ENCODE measurements at places on chromosomes 1 and 21. TPM values are rescaled to one million over a fixed set of nuclear protein-coding genes. Genes with fewer than 3 reads are reported as not detected.

FAM177B gene
- not detected for total RNA-seq

VANGL1 gene
- 11.8 TPM for total RNA-seq

SPRR2E gene
- not detected for total RNA-seq

AJAP1 gene
- under 0.01 TPM for total RNA-seq

MAB21L3 gene
- under 0.01 TPM for total RNA-seq

GPR3 gene
- 0.73 TPM for total RNA-seq

NBPF12 gene
- 3.7 TPM for total RNA-seq

RBBP4 gene
- total RNA-seq, result 90.9 TPM

NR1I3 gene
- total RNA-seq, result not detected

CD52 gene
- 0.98 TPM for total RNA-seq

CDK11A gene
- 12.5 TPM for total RNA-seq

APOBEC4 gene
- not detected for total RNA-seq

TFAP2E gene
- 0.20 TPM for total RNA-seq

C1QA gene
- not detected for total RNA-seq

SON gene
- 115 TPM for total RNA-seq

ECM1 gene
- total RNA-seq, result 26.8 TPM

APCS gene
- not detected for total RNA-seq

TMIGD3 gene
- not detected for total RNA-seq

ETNK2 gene
- total RNA-seq, result 0.78 TPM

RGS1 gene
- not detected for total RNA-seq

RAB25 gene
- not detected for total RNA-seq

CCDC18 gene
- 18.2 TPM for total RNA-seq
